Stimulated activated CD8-positive, alpha-beta memory T cell treated with anti-CD3 and anti-CD28 coated beads, Interleukin-15, amount 100 ng/mL, for 4 hours (primary cell): ENCODE measurements at places on chromosomes 7 and 10.

DNA sequence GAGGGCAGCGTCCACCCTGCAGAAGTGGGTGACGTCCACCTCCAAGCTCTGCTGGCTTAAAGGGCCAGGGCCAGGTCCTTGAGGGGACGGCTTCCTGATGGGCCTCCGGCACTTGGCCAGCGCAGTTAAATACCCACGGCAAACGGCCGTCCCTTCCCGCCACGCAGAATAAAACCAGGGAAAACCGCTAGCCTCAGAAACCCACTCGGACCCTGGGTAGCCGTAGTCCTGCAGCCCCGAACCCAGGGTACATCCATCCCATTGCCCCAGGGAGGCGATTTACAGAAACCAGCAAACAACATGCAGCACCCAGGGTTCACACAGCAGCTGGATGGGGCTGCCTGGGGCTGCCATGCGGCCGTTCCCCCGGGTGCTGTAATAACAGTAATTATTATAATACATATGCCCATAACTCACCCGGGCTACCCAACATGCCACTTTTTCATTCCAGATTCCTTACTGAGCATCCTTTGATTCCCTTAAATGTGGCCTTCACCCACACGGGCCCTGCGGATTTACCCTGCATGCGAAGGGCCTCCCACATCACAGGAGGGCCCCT is 81.5 kb upstream of the PDGFA start:
- DNase-seq, result no peak

DNA sequence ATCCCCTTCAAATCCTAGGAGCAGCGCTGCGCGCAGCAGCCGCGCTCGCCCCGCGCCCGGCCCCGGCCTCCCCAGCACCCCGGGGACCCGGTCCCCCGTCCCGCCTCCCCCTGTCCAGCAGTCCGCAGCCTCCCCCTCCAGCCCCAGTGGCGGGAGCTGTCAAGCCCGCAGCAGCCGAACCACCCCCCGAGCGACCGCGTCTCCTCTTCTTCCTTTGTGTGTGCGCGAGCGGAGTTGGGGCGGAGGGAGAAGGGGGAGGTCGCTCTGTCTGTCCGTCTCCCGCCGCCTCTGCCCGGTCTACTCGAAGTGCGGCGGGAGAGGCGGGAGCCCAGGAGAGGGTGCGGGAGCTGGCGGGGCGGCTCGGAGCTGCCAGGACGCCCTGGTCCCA is 375 bp upstream of the CHN2 start:
- DNase-seq, result no peak

GRCh38 chr10:51340845-51341610 is 266.7 kb downstream of the PRKG1 start:
- no peak for DNase-seq

DNA sequence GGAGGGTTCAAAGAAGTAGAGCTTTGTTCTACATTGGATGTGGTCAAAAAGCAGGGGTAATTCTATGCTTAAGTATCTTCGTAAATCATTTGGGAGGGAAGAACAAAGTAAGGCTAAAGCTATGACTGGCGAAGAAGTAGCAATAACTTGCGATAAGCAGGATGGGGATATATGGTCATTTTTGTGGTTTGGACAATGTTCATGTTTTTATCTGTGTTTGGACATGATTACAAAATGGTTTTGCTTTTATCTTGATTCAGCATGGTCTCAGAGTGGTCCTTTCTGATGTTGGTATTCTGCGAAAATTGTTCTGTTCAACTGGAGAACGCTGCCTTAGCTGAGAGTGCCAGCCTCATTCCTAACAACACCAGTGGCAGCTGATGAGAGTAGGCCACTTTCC is 208.8 kb downstream of the SEMA3A start:
- DNase-seq, result no peak

- no peak for DNase-seq
Observed at GRCh38 chr7:28005847-28006231, 174.8 kb downstream of the JAZF1 start.

DNA sequence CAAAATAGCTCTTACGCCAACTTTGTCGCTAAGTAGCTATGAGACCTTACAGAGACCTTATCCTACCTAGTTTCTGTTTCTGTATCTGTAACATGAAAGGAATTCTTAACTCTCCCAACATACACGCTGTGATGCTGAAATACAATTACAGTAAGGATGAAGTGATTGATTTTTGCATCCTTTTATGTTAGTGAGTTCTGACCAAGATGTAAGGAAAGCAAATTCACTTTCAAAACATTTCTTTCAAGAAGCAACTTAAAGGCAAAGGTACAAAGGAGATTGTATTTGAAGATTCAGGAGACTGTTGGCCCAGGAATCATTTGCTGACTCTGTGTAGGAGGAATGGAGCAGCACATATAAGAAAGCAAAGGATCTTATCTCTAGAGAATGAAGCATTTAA is 7.1 kb upstream of the ANK3 start:
- no peak for DNase-seq

- DNase-seq, result no peak
Observed at GRCh38 chr7:78323118-78323517, 524.5 kb downstream of the PHTF2 start.

- no peak for DNase-seq
Observed at GRCh38 chr7:100568896-100569844, 4.5 kb downstream of the SAP25 start.

DNA sequence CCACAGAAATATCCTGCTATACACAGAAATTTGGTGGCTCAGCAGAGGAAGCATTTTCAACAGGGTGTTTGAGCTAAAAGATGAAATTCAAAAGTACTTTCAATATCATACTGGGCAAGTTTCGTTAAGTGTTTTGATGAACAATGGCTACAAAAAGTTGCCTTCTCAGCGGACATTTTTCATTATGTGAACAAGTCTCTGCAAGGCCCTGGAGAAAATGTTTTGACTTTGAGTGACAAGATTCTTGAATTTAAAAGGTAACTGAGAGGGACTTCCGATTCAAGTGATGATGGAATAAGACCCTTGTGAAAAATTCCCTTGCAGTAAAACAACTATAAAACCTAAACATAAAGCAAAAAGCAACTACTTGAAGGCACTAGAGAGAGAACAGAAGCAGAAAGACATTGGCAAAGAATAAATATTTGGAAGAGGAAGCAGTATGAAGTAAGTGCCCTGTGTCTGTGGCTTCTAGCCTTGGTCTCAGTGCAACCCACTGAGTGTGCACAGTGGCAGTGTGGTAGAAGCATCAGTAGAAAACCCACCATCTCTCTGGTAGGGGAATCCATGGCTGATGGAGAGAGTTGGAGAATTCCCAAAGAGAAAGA is 62.5 kb upstream of the NAMPT start:
- DNase-seq, result no peak
